ENCODE measurements at places on chromosomes 4 and X.

GRCh38 chrX:23742174-23742696 lies 841 bp downstream of the ACOT9 start:
- DNase-seq: no peak

DNA sequence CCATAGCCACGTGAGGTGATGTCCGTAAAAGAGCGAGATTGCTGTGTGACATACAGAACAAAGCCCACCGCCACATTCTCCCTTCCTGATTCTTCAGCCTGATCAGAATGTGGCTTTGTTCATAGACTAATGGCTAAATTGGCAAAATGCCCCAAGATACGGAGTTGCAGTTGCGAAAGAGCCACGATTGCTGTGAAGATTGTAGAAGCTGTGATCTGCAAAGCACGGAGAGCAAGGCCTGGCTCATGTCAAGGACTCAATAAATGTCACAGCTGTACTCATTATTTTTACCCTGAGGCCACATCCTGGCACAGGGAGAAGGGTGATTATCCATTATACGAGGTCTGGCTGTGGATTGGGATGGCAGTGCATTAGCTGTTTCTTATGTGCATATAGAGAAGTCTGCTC lies 34.2 kb downstream of the ARSD start:
- no peak for DNase-seq

DNA sequence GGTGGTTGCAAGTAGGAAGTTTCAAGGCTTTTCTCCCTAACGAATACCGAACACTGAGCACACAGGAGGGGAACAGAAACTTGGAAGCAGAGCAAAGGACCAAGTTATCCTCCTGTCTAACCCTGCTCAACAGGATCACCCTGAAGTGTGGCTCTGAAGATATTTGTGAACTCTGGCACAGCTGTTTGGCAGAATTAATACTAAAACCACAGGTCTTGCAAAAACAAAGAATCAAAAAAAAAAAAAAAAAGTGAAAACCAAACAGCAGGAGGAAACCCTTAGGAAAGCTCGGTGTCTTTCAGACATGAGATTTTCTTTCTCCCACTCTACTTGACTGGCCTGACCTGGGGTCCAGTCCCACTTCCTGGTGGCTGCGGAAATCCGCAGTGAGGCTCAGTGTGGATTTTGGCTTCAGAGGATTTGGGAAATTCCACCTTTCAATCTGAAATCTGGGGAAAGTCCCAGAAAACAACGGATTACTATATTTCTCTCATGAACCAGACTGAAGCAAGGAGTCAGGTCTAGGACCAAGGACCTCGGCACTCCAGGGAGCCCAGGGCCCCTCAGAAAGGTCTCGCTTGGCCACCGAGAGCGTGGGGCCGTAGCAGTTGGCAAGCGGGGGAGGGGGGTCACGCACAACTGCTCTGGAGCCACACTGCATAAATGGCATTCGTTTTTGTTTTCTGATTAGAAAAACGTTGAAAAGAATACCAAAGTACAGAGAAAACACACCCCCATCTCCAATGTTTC lies 867 bp downstream of the TIFA start:
- DNase-seq: peak; percentile 3

DNA sequence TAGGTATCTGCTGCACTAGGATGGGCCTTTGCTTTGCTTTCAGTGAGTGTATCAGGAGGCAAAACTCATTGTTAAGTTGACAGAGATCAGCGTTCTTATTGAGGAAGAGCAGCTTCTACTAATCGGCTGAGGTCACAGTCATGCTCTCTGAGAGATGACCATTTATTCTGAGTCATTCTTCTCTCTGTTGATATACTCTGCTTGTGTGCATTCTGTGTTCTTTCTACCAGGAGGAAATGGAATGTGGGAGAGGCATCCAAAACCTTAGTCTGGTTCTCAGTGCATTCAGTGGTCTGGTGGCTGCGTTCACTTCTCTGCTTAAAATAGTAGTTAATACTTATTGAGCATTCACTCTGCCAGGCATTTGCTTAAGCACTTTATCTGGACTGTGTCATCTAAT lies 66.2 kb downstream of the RRAGB start:
- no peak for DNase-seq

GRCh38 chrX:37926700-37927099 lies 79.3 kb upstream of the DYNLT3 start:
- no peak for DNase-seq

DNA sequence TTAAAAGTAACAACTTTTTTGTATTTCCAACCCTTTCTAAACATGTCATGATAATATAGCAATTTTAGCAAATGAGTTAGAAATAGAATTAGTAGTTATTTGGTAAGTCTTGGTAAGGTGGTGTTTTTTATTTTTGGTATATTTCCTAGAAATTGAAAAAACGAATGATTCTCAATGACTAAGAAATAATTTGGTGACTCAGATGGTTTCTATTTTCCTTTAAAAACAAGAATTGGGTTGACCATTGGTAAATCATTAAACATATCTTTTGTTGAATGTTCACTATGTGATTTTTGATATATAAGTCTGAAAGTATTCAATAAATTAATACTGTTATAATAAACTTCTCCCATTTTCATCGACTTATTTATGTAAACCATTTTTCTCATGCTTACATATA lies 206.2 kb upstream of the BANK1 start:
- no peak for DNase-seq

DNA sequence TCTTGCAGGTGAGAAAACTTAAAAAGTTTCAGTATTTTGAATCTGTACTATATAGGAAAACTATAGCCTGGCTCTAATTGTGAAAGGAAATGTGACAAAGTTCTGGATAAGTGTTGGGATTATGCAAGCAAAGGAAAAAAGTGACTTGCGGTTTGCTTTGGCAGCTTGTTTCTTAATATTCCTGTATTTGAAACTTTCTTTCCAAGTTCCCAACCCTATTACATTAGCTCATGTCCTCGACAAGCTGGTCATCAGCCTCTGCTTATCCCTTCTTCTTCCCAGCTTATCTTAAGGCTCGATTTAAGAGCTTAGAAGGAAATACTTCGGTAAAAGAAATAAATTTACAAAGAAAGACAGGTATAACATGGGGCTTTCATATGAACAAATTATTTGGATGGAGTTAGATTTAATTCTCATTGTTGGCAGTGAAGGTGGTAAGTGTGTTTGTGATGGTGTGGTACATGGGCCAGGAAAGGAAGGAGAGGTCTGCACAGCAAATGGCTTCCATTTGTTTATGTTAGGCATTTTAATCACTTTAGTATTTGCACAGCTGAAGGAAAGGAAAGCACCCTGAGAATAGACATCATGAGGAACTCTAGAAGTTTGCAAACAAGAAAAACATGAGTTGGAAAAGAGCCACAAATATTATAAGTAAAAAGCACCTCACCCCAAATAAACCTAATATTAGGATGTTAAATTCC lies 5.1 kb upstream of the MYOZ2 start:
- DNase-seq: no peak

DNA sequence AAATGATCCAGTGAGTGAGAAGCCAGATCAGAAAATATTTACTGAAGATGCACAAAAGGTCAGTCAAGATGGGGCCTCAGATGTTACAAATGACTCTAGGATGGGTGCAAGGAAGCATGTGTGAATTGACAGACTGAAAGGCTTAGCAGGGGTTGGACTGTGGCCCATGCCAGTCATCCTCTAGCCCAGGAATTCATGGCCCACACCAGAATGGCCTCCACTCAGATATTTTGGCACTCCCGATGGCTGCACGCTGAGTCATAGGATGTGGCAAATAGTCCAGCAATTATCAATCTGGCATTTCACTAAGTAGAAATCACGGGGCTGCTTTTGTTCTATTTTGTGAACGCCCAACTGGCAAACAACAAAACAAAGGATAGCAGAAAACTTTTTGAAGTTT lies 406.5 kb downstream of the IQCM start:
- no peak for DNase-seq

- DNase-seq: no peak
These were observed 116.4 kb downstream of the RAP1GDS1 start for GRCh38 chr4:98377559-98377958.

- no peak for DNase-seq
These were observed 5.1 kb downstream of the MAGEB17 start for GRCh38 chrX:16172391-16172790.

DNA sequence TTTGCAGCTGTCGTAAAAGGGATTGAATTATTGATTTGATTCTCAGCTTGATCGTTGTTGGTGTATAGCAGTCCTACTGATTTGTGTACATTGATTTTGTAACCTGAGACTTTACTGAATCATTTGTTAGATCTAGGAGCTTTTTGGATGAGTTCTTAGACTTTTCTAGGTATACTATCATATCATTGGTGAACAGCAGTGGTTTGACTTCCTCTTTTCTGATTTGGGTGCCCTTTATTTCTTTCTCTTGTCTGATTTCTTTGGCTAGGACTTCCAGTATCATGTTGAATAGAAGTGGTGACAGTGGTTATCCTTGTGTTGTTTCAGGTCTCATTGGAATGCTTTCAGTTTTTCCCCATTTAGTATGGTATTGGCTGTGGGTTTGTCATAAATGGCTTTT lies 8.4 kb downstream of the APOOL start:
- DNase-seq: no peak

DNA sequence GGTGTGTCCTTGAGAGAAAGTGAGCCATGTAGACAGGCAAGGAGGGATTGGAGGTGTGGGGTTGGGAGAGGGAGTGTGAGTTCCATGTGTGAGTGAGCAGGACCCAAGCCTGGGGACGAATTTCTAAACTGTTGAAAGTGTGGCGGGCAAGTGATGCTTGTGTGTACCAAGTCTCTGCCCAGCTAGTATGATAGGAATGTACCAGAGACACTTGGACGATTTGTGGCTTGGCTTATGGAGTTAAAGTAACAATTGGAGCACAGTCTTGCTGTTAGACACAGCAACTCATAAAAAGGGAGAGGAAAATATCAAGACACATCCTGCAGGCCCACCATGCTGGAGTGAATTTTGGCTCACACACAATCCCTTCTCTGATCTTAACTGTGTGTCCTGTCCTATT lies 8.5 kb downstream of the PTTG2 start:
- DNase-seq: no peak

DNA sequence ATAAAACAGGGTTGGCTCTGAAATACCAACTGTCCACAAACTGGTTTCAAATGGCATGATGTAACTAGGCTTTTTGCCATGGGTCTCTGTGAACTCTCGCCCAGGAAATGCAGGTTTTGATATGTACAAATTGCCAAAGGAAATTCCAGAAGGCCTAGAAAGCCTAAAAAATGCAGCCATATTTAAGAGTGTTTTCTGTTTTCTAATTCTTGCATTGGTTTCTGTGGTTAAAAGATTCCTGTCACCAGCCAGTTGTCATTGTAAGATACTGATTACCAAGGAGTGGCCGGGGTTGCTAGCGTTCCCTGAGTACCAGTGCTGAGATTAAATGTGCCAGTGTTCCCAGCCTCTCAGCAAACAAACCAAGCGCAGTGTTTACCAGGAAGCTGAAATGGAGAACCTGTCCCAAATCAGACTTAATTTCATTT lies 53.9 kb upstream of the SORBS2 start:
- no peak for DNase-seq

DNA sequence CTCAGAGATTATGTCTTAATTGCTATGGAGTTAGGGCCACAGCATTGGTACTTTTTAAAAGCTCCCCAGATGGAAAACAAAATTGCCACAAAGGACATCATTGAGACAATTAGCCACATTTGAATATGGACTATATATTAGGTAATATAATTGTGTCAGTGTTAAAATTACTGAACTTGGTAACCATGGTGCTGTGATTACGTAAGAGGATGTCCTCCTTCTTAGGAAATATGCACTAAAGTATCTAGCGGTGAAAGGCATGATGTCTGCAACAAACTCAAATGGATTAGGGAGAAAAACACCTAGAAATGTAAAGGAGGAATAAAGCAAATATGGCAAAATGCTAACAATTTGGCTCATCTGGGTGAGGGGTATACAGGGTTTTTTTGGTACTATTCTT lies 89.9 kb upstream of the PAK3 start:
- no peak for DNase-seq

- DNase-seq: no peak
These were observed 688 bp downstream of the GPR101 start for GRCh38 chrX:137032841-137033773.
